ENCODE measurements at places on chromosomes 4 and X.

DNA sequence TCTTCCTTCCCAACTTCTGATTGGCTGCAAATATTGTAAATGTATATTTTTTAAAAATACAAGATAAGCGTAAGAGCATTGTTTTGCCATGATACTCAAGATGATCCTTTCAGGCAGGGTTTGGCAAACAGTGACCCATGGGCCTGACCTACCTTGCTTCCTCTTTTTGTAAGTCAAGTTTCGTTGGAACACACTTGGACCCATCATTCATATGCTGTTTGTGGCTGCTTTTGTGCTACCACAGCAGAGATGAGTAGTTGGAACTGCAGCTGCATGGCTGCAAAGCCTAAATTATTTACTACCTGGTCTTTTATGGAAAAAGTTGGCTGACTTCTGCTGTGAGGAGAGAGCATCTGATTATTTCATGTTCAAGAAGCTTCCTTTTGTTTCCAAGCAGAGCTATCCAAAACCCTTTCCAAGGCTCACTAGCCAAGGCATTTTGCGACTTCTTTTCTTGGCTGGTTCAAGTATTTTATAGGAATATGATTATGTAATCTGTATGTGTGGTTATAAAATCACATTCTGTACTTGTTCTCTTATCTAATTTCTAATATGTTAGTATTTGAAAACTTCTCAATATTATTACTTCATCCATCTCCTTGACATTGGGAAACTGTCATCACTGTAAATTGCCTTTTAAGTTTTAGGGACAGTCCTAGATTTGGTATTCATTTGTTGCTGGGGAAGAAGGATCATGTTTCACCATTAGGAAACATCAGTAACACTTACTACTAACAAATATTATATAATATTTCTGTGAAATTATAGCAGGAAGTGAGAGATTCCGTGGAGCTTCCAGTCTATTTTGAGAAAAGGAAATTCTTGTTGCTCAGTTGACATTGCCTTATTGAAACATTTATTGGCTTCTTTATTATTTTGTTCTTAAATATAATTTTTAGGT lies 109.2 kb downstream of the ARHGAP10 start:
- no peak for DNase-seq

GRCh38 chrX:106933538-106933961 lies 13.3 kb downstream of the CLDN2 start:
- DNase-seq, result no peak

DNA sequence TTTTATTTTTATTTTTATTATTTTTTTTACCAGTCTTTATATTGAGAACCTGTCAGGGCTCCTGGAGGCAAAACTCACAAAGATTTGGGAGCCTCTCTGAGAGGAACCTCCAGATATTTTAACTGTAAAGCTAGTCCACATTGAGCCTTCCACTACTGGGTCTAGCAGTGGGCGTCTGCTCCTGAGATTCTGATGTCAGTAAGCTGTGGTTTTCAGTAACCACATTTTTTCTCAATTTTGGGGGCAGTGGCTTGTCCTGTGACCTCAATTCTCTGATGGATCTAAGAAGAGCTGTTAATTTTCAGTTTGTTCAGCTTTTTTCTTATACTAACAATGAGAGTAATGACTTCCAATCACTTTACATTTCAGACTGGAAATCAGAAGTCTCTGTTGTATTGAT lies 23.6 kb upstream of the GPRASP1 start:
- no peak for DNase-seq

- no peak for DNase-seq
Observed at GRCh38 chrX:53379008-53379710, 43.3 kb downstream of the SMC1A start.

- no peak for DNase-seq
Observed at GRCh38 chr4:125703443-125703842, 388.7 kb downstream of the FAT4 start.

GRCh38 chr4:176894498-176894897 lies 101.8 kb upstream of the VEGFC start:
- DNase-seq, result no peak

- DNase-seq, result no peak
Observed at GRCh38 chr4:86720508-86721068, 126.5 kb downstream of the PTPN13 start.

GRCh38 chrX:68652326-68653170 lies 5.1 kb downstream of the STARD8 start:
- no peak for DNase-seq

- DNase-seq, result no peak
Observed at GRCh38 chrX:47745416-47745815, 86.4 kb upstream of the UXT start.

- no peak for DNase-seq
Observed at GRCh38 chr4:140152013-140152703, 1.8 kb downstream of the MAML3 start.

- DNase-seq, result no peak
Observed at GRCh38 chr4:26473893-26474292, 16.4 kb downstream of the CCKAR start.

DNA sequence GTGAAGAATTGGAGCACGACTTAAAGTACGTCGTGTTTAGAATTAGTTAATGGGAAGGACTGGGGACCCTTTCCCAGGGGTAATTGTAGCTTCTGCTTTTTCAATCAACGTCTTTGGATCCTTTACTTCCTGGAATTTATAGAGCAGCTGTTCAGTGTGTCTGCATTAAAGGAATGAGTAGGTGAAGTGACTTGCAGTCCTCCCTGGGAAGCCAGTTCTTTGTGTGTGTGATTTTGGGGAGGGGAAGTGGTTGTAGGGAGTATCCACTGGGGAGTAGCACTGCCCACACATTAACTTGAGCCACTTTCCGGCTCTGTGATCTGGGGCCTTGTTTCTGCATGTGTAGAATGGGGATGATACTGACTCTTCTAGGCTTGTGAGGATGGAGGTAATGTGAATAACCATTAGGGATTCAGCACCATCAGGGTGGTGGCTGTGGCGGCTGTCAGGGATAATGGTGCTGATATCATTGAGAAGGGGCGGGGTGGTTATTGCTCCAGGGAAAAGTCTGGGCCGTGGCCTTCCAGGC lies 54.7 kb downstream of the TMEM131L start:
- DNase-seq, result no peak

DNA sequence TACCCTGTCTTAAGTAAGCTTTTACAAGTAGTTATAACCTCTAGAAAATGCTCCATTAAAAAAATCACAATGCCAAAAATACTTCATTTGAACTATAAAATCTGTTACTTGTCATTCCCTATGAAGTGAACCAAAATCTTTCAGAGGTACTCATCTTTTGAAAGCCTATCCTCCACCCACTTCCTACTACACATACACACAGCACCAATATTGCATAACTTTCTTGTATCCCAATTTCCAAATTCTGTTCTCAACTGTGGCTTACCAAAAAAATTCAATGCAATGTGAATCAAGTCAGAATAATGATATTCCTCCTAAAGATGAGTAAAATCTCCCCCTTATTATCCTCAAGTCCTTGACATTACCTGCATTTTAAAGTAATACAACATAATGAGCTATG lies 15.9 kb downstream of the DHX15 start:
- DNase-seq, result no peak

GRCh38 chr4:150009533-150009932 lies 68.7 kb upstream of the DCLK2 start:
- DNase-seq, result no peak

- DNase-seq, result no peak
Observed at GRCh38 chr4:42101446-42101975, 50.9 kb downstream of the BEND4 start.

DNA sequence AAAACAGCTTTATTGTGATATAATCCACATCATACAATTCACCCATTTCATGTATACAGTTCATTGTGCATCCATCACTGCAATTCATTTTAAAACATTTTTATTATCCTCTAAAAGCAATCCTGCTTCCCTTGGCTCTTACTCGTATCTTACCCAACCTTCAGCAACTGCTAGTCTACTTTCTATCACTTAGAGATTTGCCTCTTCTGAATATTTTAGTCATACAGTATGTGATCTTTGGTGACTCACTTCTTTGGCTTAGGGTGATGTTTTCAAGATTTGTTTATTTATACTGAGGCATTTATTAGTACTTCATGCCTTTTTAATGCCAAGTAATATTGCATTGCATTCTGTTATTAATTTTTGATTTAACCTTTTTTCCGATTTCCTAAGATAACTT lies 15.0 kb upstream of the MSMO1 start:
- DNase-seq, result no peak

DNA sequence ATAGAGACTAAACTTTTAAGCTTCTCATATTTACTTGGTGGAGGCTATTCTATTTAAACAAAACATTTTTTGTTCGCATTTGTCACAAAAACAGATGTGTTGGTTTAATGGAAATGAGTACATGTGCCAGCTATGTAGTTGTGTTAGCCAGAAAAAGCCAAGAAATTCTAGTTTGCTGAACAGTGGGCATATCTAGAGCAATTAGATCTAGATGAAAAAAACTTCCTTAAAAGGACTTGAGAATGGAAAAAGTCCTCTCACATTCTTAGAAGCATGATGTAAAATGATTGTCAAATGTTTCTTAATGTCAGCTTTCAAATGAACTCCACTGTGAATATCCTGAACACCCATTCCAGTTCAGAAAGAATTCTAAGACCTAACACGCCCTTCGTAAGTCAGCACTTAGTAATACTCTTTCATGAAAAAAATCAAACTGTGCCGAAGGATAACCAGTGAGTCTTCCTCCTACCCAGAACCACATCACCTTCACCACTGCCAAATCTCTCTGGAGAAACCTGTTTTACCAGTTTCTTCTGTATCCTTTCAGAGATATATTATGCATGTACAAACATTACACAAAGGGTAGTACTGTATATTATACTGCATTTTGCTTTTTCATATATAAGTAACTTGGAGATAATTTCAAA lies 28.2 kb downstream of the PHKA1 start:
- no peak for DNase-seq

DNA sequence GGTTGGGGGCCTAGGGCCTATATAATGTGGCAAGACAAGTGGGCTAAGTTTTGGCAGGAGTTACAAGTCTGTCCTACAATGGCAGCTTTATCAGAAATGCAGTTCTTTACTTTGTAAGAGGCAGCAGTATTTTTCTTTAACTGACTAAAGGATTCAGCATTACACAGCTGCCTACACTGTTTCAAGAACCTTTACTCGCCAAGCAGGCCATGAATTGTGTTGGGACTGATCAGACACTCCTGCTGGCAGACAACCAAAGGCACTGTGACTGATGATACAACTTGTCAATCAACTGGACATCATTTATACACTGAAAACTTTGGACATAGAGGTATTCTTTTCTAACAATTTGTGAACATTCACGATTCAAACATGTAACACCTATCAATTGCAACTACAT lies 4.3 kb downstream of the MORC4 start:
- no peak for DNase-seq

GRCh38 chrX:581720-582298 lies 48.8 kb upstream of the SHOX start:
- DNase-seq, result no peak

- DNase-seq, result no peak
Observed at GRCh38 chr4:28388471-28388870, 1527.8 kb downstream of the STIM2 start.

DNA sequence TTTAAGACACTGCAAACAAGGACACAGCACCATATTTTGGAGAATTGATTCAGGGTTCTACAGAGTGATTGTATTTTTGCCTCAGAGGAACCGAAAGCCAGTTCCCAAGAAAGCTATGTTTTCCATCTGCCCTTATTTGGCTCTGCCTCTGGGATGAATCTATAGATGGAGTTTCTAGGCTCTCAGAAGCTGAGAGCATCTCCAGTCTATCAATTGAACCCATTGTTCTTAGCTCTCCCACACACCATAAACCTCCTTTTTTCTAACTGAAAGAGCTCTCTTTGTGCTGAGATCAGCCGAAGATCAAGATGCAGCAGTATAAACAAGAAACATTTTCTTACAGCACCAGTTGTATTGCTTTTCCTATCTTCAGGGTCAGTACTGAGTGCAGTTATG lies 16.9 kb downstream of the PLP1 start:
- DNase-seq, result no peak

- no peak for DNase-seq
Observed at GRCh38 chr4:4362991-4363697, 23.8 kb upstream of the NSG1 start.

GRCh38 chr4:188262464-188262863 lies 123.2 kb downstream of the TRIML1 start:
- no peak for DNase-seq

- no peak for DNase-seq
Observed at GRCh38 chrX:13985697-13986435, 43.8 kb downstream of the GEMIN8 start.
